ENCODE measurements at places on chromosomes 3 and 15.

GRCh38 chr15:57215326-57215725, 161.0 kb upstream of the CGNL1 start:
- DNase-seq: no peak

DNA sequence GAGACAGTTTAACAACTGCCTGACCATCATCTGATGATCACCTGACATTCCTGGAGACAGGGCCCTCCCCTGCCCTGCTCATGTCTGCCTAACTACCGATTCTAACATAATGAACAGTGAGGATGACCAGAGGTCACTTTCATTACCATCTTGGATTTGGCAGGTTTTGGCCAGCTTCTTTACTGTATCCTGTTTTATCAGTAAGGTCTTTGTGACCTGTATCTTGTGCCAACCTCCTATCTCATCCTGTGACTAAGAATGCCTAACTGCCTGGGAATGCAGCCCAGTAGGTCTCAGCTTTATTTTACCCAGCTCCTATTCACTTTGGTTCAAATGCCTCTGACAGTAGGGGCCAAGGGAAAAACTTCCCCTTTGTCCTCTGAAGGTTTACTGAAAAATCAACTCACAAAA, 40.2 kb downstream of the METTL6 start:
- DNase-seq: no peak

DNA sequence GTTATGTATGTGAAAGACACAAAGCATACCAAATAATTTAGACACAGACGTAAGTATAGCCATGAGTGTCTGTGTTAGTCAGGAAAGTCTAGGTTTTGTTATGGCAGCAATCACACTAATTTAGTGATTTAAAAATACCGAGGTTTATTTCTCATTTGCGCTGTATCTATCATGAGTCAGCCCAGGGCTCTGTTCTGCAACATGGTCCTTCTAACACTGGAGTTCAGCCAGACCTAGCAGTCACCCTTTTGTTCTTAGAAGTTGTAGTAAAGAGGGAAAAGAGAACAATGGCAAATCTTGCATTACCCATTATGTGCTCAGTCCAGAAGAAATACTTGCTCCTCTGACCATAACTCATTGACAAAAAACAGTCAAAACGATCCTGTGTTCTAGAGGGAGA, 311.5 kb downstream of the NLGN1 start:
- no peak for DNase-seq

- no peak for DNase-seq
These were observed 13.1 kb downstream of the DNAAF4 start for GRCh38 chr15:55494931-55495330.

DNA sequence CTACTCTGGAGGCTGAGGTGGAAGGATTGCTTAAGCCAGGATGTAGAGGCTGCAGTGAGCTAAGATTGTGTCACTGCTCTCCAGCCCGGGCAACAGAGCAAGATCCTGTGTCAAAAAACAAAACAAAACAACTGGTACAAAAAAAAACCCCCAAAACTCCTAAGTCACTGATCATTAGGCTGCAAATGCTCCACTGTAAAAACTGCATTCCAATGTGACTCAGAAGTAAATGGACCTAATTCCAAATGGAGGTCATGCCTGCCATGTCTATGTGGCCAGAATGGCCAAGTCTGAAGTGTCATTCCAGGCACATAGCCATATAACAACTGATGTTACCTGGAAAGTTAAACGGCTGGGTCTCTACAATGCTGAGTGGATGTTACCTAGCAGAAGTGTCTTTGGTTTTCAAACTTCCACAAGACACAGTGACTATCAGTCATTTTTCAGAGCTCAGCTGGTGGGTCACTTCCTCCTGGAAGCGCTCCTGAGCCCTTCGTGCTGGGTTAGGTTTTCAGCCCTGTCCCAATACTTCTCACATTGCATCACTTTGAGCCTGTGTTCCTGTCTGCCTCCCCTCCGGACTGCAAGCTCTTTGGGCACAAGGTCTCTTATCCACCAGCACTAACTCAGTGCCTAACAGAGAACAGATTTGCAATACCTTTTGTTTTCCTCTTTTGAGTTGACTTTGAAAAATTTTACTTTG, 10.6 kb downstream of the FSTL1 start:
- no peak for DNase-seq

DNA sequence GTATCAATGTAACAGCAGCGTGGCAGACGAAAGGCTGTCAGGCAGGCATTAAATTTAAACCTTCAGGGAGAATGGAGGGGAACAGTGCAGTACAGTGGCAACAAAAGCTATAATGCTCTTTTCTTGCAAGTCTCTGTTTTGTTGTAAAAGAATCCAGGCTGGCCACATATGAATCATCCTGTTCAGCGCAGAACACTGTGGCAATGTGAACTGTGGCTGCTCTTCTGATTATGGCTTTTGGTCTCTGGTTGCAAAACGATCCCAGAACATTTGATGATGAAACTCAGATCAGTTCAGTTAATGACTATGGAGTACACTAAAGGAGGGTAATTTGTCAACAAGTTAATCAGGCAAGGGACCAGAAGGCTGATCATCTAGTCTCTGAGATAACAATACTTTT, 219.7 kb upstream of the SGO1 start:
- DNase-seq: no peak

DNA sequence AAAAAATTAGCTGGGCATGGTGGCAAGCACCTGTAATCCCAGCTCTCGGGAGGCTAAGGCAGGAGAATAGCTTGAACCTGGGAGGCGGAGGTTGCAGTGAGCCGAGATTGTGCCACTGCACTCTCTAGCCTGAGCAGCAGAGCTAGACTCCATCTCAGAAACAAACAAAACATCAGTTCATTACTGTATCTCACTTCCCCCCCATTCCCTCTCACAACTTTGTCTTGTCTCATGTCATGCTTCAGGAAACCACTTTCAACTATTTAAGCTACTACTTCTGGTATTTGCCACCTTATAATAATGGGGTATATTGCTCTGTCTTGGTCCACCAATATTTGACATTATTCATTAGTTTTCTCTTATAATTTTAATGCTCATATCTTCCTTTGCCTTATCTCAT, 26.2 kb downstream of the PIK3CA start:
- no peak for DNase-seq

- no peak for DNase-seq
These were observed 90.2 kb downstream of the RFTN1 start for GRCh38 chr3:16423298-16423697.

- DNase-seq: no peak
These were observed 4.6 kb upstream of the AMOTL2 start for GRCh38 chr3:134378818-134379217.

- DNase-seq: no peak
These were observed 242.5 kb downstream of the FAM43A start for GRCh38 chr3:194928227-194928626.

GRCh38 chr3:64687781-64688604, at the start of gene ADAMTS9:
Gene ADAMTS9 (minus strand): TSS chr3:64688000. CDS start chr3:64687657, 343 bp downstream.
- peak; percentile 97 for DNase-seq

GRCh38 chr15:27705056-27705455, 394.1 kb downstream of the OCA2 start:
- DNase-seq: no peak

Data from left hindlimb (tissue), 1 donor.